ENCODE measurements at places on chromosomes 2 and 18.

GRCh38 chr18:31723990-31724711 is 36.5 kb downstream of the SLC25A52 start:
- DNase-seq: no peak

DNA sequence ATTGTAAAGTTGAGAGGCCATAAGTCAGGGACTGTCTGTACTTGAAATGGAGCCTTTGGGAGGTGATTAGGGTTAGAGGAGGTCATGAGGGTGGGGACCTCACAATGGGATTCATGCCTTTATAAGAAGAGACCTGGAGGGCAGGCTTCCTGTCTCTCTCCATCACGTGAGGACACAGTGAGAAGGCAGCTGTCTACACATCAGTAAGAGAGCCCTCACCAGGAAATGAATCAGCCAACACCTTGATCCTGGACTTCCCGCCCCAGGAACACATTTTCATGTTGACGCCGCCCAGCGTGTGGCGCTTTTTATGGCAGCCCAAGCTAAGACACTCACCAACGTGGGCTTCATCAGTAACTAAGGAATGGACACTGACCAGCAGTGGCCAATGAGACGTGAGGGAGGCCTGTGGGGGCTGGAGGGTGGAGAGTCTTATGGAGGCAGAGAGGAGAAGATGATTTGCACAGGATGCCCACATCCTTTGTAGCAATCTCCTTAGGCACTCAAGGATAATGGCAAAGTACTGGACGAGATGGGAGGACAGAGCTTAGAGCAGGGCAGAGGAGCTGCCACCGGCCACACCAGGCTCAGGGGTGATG is 162.7 kb downstream of the EIPR1 start:
- DNase-seq: no peak

GRCh38 chr18:46601141-46601805 is 55.7 kb downstream of the LOXHD1 start:
- DNase-seq: peak; percentile 90

DNA sequence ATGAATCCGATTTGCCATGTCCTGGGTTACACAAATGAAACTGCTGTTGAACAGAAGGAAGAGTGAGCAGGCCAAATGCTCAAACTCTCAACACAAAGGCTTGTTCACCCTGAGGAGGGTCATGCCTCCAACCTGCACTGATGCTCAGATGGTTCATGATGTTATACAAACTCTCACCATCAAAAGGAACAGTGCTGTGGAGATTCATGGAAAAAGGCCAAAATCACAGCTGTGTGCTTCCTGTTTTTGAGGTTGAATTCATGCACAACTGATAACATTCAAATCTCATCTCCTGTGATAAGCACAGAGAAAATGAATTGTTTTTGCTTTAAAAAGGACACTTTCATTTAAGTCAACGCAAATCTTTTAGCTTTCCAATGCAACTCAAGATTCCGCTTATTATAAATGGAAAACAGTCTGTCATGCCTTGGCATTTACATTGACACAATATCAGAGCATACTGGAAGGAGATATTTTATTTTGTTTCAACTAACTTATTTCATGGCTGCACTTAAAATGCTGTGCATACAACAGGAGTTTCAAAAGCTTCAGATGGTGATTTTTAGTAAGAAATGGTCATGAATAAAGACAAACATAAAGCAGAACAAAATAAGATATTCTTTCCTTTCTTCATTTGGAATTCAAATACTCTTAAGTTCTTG is 22.2 kb upstream of the TTN start:
- no peak for DNase-seq

DNA sequence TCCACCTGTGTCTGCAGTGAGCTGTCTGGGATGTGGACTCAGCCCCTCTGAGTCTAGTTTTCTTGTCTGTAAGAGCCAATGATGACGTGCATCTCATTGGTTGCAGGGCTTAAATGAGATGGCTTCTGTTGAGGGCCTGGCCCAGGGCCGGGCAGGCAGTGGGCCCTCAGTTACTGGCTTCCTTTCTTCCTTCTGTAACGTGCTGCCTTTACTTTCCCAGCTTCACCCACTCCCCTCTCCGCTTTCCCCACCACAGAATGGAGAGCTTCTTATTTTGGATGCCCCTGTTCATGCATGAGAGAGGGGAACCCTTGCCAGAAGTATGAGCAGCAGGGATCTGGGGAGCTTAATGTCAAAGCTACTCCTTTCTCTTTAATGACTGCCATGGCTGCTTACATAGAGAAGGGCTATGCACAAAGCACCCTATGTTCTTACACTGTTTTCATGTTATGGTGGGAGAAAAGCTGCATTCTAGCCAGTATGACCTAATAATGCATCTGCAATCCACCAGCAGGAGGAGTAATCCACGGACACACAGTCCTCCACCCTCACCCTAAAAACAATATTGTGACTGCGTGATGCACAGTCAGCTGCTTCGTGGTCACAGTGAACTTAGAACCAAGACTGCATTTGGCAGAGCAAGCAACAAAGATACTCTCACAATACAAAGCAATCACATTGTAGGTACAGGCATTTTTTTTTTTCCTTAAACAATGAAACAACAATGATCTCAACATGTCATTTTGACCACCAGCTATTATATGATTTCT is 37.2 kb downstream of the CREG2 start:
- no peak for DNase-seq

DNA sequence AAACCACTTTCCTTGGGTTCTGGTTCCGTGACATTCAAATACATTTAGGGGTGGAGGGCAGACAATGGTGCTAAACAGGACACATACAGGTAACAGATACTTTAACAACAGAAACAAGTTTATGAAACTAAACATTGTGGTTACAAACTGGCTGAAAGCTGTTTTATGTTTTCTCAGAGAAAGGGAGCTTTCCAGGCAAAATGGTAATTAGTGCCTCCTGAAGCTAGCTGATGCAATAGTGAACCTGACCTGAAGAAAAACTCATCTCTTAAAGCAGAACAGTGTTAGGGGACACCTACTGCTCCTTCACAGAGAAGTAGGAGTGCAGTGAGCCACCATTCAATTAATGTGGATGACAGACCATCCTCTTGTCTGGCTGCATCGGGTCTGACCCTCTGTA is 138.9 kb downstream of the CCDC148 start:
- DNase-seq: no peak

GRCh38 chr2:197613509-197613987 is 61.8 kb downstream of the RFTN2 start:
- DNase-seq: no peak

DNA sequence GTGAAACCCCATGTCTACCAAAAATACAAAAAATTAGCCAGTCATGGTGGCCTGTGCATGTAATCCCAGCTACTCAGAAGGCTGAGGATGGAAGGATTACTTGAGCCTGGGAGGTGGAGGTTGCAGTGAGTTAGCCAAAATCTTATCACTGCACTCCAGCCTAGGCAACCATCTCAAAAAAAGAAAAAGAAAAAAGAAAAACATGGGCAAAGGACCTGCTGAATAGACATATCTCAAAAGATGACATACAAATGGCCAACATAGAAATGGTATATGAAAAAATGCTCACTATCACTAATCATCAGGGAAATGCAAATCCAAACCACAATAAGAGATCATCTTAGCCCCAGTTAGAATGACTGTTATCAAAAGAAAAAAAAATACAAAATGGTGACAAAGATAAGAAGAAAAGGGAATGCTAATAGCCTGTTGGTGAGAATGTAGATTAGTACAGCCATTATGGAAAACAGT is 1.4 kb upstream of the TGOLN2 start:
- no peak for DNase-seq

GRCh38 chr2:227890495-227891079 is 19.2 kb downstream of the DAW1 start:
- no peak for DNase-seq

GRCh38 chr2:15973481-15974401 is 33.4 kb downstream of the MYCN start:
- no peak for DNase-seq

DNA sequence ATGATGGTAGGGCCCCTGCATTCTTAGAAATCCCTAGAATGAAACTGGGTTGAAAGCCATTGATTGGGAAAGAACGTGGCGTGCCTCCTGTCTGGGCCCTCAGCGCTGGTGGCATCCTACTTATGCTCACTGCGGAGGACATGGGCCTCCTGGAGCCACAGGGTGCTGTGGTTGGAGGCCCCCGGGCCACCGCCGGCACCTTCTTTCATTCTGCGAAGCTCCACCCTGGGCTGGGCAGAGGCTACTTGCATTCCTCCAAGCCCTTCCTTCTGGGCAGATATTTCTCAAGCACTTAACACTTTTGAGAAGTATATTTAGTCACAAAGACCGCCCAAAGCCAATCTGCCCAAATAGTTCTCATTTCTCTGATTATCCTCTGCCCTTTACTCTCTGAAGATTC is 311.9 kb downstream of the MYCN start:
- no peak for DNase-seq

DNA sequence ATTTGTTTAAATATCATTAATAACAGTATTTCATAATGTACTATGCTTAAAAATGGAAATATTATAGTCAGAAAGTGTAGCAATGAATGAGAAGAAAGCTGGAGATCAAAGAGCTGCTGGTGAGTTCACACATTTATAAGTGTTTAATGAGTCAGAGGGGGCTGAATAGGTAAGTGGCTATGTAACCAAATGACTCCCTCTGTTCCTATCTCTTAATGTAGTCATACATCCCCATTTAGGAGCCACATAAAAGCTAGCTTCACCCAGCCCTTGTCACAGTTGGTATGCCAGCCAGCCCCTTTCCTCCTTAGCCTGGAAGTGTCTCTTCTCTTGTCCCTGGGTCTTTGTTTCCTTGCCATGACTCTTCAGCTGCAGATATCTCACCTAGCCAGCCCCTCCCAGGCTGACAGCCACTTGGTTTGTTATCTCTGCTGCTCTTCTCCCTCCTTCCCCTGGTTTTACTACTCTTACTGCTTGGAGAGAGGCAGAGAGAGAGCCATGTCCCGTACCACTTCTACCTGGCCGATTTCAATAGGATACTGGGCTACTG is 438.6 kb upstream of the HNMT start:
- DNase-seq: no peak

DNA sequence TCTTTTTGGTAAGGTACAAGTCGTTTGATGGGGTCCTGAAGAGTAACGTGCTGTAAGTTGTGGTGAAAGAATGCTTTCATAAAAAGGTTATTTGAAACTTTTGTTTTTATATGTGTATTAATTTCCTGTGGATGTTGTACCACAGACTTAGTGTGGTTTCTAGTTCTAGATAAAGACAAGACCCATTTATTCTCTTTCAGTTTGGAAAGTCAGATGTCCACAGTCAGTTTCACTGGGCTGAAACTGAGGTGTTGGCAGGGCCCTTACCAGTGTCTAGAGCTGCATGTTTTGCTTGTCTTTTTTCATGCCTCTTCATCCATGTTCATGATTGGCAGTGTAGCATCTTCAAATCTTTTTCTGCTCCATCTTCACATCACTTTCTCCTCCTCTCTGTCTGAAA is 22.1 kb upstream of the DOCK10 start:
- DNase-seq: no peak

DNA sequence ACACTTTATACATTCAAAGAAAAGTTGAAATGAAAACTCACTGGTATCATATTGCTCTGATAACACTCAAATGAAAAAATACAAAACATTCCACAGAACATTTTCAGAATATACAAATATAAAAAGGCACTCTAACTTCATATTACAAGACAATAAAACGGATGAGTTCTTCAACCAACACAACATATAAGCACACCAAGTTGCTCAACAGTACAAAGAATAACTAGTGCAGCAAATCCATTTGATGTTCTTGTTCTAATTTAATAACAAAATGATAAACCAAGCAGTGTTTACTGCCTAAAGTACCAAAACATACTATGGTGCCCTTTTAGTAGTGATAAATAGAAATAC is 60.8 kb upstream of the PGAP1 start:
- no peak for DNase-seq

DNA sequence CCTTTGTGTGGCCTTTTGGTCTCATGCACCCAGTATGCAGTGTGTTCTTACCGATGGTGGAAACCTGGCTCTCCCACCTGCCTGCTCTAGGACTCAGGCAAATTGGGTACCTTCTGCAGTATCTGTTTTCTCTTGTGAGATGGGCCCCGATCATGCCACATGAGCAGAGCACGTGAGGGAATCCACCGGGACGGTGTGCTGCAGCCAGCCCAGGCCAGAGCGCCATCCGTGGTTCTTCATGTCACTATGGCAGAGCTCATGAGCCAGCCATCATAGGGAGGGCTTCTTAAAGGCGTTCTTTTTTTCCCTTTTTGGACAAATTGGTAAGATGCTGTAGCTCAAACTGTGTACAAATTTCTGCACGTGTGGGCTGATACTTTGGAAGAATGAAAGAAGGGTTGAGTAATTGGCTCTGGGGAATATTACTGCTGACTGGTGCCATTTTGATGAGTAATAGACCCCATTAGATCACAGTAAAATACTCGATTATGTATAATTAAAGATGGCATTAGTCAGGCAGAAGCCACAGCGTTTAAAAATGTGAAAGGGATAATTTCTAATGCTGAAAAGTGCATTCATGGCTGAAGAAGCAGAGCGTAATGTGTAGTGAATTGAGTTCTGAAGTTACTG is 19.2 kb downstream of the SH3RF3 start:
- no peak for DNase-seq

GRCh38 chr18:35089382-35089781 is 48.2 kb downstream of the MAPRE2 start:
- no peak for DNase-seq

- no peak for DNase-seq
These were observed 19.9 kb upstream of the NEDD4L start for GRCh38 chr18:58024139-58024538.

- no peak for DNase-seq
These were observed 204.8 kb downstream of the TFCP2L1 start for GRCh38 chr2:121080013-121080772.

DNA sequence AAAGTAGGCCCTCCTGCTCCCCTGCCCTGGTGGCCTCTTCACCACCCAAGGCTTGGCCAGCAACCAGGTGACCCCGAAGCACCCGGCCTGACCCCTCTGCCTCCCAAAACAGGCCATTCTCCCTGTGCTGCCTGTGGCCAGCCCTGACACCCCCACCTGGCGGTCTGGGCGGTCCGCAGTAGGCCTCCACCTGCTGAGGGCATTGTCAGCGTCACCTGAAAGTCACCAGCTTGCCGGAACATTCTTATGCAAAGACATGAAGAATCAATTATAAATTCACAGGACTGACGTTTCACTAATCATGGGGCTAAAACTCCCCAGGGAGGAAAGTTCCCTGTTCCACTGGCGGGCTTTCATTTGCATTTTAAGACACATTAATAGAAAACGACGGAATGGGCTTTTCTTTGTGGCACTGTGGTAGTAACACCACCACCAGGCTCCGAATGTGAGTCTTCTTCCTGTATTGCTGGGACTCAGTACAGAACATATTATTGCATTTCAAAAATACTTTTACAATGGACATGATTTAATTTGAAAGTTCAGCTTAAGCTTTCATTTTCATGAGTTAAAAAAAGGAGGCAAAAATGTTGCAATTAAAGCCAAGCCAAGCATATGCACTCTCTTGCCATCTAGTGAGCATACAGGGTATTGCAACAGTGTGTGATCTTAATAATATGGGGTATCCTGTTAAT is 57.4 kb downstream of the ADI1 start:
- DNase-seq: no peak

GRCh38 chr18:35817604-35818352 is 154.7 kb upstream of the RMP24 start:
- peak; percentile 74 for DNase-seq

All from esophagus muscularis mucosa (tissue), 4 donors.